ENCODE measurements at places on chromosomes 1 and 21.
A peak's percentile ranks its signal among the peaks of the same experiment; 100 is the strongest.

DNA sequence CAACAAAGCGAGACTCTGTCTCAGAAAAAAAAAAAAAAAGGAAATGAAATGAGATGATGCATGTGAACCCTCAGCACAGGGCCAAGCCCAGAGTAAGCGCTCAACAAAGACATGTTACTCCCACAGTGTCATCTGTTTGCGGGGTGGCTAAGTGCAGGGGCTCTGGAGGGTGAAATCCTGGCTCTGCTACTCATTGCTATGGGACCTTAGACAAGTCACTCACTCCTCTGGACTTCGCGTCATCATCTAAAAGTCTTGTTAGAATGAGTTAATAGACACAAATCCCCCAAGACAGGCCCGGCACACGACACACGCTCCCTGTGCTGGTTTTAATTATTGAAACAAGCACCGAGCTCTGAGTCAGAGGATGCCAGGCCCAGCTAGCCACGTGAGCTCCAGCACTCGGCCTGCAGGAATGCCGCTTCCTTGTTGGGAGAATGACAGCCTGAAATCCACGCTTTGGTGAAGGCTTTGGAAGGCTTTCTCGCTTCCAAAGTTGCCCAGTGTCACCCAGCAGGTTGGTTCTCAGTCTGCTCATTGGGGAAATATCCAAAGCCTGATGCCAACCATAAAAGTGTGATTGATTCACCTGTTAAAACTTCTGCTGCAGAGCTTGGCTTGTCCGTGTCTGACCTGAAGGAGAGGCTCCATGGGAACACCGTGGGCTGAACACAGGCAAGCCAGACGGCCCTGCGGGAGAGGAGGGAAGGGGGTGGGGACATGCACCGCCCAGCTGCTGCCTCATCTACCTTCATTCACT, 36.7 kb upstream of the TARDBP start:
- DNase-seq, result no peak

- DNase-seq, result peak; percentile 36
Measured at GRCh38 chr1:150009604-150010392, 728 bp downstream of the OTUD7B start.

DNA sequence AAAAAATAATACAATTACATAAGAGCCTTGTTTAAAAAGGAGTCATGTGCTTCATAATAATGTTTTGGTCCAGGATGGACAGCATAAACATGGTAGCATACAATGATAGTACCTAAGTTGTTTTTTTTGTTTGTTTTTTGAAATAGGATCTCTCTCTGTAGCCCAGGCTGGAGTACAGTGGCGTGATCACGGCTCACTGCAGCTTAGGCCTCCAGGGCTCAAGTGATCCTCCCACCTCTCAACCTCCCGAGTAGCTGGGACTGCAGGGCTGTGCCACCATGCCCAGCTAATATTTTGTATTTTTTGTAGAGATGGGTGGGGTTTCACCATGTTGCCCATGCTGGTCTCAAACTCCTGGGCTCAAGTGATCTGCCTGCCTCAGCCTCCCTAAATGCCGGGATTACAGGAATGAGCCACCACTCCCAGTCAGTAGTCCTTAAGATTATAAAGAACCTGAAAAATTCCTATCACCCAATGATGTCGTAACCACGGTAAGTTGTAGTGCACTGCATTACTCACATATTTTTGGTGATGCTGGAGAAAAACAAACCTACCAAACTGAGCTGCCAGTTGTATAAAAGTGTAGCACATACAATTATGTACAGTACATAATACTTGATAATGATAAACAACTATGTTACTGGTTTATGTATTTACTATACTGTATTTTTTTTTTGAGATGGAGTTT, 22.4 kb upstream of the RCOR3 start:
- no peak for DNase-seq

DNA sequence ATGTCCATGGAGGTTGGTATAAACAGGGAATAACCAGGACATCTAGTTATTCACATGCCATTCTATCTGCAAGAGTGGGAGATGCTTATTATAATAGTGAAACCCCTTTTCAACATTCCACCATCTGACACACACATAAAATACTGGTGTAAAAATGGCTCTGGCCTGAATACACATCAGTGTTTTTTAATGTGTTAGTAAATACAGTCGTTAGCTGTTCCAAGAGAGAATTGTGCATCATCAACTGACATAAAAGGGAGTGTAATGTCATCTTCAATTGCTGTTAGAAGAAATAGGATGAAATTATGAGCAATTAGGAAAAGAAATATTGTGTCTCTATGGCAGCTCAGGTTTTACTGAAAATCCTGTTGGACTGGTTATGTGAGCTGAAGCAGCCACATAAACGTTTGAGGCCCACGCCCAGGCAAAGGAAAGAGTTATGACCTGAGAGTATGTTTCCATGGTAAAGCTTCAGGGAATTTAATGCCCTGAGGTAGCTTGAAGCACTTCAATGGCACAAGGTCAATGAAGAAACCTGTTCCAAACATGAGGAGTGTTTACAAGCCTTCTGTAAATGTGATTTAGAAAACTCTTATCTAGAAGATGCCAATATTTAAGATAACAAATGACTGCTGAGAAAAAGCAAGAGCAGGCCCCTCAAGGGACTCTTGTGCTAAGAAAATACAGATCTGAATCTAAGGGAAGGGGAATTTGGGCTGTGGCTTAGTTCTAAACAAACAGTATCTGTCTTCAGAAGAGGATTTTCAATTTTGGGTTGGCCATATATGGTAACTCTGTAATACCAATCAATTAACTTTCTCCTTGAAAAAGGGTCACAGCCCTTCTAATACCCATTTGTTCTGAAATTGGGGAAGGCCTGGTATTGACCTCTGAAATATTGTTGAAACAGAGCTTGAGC, 384.3 kb downstream of the SEC16B start:
- no peak for DNase-seq

DNA sequence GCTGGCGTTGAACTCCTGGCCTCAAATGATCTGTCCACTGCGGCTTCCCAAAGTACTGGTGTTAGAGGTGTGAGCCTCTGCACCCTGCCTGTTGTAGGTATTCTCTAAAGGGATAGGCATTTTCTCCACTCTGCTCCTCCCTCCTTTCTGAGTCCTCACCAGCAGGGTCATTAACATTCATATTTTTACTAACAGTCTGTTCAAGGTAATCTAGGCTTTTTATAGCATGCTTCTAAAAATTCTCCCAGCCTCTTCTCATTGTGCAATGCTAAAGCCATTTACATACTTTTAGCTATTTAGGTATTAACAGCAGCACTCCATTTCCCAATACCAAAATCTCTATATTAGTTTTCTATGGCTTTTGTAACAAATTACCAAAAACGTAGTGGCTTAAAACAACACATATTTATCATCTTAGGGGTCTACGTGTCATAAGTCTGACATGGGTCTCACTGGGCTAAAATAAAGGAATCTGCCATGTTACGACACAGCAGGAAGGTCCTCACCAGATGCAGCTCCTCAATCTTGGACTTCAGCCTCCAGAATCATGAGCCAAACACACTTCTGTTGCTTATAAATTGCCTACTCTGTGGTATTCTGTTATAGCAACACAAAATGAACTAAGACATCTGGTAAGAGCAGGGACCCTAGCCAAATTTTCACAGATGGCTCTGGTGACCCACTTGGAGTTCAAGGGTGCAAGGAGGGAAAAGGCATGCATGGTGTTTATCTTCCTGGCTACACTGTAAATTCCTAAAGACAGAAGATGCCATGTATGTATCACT, 2.9 kb upstream of the SLC2A7 start:
- no peak for DNase-seq

DNA sequence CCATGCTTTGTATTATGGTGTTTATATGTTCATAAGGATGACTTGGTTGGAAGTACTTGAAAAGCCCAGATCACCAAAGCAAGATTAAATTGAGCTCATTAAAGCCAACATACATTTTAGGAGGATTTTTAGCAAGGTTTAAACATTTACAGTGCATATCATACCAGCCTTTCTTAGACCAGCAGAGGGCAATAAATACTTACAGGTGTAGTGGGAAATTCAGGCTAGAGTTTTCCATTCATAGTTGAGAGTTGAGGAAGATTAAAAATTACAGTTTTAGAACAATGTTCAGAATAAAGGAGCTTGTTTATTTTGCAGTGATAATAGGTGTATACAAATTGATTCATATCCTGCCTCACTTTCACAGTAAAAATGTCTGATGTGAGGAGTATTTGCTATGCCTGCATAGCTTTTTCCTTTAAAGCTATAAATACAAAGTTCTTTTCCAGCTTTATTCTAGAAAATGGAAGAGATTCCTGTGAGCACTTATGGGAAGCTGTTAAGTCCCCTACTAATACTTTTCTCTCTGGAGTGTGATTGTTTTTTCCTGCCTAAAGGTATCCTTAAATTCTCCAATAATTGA, 35.3 kb downstream of the DTL start:
- no peak for DNase-seq

DNA sequence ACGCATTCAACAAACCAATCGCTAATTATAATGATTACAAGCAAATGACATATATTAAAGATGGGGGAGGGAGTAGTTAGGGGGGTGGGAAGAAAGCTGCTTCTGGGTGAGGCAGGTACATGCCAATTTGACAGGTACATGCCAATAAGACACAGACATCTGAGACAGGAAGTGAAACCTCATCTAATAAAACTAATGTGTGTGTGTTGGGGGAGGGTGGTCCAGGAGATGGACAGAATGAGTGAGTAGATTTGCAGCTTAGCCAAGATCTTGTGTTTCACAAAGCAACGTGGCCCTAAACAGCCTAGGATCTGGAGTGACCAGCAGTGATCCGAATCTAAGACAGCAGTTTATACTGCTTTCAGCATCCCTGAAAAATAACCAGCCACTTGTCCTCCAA, 10.8 kb downstream of the CFAP45 start:
- no peak for DNase-seq

- DNase-seq, result peak; percentile 6
Measured at GRCh38 chr1:119286587-119287181, 81.9 kb upstream of the HAO2 start.

GRCh38 chr1:211896958-211897357, 66.4 kb upstream of the LPGAT1 start:
- no peak for DNase-seq

GRCh38 chr1:230330157-230330556, 96.0 kb downstream of the PGBD5 start:
- DNase-seq, result no peak

- DNase-seq, result no peak
Measured at GRCh38 chr1:24866211-24867083, 63.6 kb downstream of the RUNX3 start.

DNA sequence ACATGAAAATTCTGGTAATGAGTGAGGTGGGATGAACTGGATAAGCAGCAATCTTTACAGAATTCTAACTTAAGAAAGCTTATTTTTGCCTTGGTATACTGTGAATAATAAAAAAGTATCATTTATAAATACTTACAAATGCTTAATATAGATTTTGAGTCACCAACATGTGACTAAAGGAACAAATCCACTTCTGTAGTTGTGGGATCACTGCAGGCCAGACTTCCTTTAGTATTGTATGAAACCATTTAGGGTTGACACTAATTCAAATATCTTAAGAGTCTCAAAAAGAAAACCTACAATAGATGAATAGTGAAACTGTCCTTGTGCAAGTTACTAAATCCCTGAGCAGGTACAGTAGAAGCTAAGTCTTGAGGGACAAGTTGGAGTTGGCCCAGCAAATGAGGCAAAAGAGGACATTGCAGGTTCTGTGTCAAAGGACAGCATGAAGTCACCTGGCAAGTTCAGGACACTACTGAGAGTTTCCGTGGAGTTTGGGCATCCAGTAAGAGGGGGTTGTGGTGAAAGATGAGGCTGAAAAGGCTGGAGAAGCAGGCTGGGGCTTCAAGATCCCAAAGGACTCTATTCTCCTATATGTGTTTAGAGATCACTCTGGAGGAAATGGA, 5.9 kb upstream of the THEM4 start:
- no peak for DNase-seq

All from stimulated activated CD8-positive, alpha-beta memory T cell treated with anti-CD3 and anti-CD28 coated beads, Interleukin-15, amount 100 ng/mL, for 48 hours (primary cell).